Forelimb muscle (tissue), 1 donor: ENCODE measurements at places on chromosomes 13 and 19. TPM values are rescaled to one million over a fixed set of nuclear protein-coding genes. Genes with fewer than 3 reads are reported as not detected.

DNA sequence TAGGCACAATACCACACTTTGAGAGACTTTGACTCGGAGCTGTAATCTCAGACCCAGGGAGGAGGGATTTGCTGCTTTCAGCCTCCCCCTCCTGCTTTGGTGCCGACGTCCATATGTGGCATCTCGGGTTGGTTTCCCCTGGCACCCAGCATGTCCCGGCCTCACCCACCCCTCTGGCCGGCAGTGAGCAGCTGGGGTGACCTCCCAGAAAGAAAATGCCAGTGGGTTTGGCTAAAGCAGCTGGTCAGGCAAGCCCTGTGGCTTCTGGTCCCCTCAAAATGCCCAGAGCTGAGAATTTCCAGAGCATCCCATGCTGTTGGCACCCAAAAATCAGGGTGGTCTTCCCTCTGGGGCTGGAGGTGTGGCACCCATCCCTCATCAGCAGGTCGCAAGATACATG lies 34.1 kb downstream of the INSR start:
- DNase-seq = no peak

- DNase-seq = no peak
Observed at GRCh38 chr19:3276341-3276799, 51.9 kb downstream of the CELF5 start.

- DNase-seq = no peak
Observed at GRCh38 chr19:47002853-47003610, 16.6 kb upstream of the NPAS1 start.

- DNase-seq = no peak
Observed at GRCh38 chr19:1538978-1539377, 15.1 kb downstream of the PLK5 start.

DNA sequence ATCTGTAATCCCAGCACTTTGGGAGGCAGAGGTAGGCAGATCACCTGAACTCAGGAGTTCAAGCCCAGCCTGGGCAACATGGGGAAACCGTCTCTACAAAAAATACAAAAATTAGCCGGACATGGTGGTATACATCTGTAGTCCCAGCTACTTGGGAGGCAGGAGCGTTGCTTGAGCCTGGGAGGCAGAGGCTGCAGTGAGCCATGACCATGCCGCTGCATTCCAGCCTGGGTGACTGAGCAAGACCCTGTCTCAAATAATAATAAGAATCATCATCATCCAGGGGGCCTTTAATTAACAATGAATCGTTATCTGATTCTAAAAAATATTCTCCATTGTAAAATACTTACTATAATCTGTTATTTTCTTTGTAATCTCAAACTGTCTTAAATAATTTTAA lies 283.4 kb downstream of the DACH1 start:
- no peak for DNase-seq

- DNase-seq = no peak
Observed at GRCh38 chr19:41441321-41441945, 1.5 kb upstream of the ERICH4 start.

DNA sequence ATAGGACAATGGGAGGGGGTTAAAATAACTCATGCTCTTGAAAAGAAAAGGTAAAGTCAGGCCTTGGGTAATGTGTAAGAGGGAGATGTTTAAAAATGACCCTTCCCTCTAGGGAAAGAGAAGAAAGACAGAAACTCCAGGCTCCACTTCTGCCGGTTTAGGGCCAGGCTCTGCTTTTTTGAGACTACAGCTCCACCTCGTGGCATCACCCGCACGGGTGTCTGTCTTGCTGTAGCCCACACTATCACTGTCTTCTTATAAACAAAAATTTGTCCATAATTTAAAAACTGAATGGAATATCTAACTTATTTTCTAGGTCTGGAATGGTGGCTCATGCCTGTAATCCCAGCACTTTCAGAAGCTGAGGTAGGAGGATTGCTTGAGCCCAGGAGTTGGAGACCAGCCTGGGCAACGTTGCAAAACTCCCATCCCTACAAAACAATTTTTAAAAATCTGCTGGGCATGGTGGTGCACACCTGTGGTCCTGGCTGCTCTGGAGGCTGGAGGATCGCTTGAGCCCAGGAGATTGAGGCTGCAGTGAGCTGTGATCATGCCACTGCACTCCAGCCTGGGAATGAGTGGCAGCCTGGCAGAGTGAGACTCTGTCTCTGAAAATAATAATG lies 65.1 kb upstream of the GTF3A start:
- peak; percentile 31 for DNase-seq

The CILP2 gene
- polyA plus RNA-seq = 2.2 TPM

The FTL gene
- polyA plus RNA-seq = 520 TPM

The FPR2 gene
- 0.19 TPM for polyA plus RNA-seq
